Activated gamma-delta T cell (primary cell): ENCODE measurements at places on chromosomes 12 and 14.

DNA sequence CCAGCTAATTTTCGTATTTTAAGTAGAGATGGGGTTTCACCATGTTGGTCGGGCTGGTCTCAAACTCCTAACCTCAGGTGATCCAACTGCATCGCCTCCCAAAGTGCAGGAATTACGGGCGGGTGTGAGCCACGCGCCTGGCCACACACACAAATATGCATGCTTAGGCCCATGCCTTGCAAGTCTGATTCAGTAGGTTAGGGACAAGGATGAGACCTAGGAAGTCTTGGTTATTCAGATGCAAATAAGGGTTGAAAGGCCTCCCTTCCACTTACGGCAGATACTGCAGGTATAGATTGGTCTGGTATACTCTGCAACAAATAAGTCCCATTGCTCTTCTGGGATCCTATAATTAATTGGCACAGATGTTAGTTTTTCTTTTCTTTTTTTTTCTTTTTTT, 32.9 kb downstream of the TXNRD1 start:
- DNase-seq = no peak

GRCh38 chr12:113232089-113232839, 11.0 kb downstream of the TPCN1 start:
- DNase-seq = no peak

DNA sequence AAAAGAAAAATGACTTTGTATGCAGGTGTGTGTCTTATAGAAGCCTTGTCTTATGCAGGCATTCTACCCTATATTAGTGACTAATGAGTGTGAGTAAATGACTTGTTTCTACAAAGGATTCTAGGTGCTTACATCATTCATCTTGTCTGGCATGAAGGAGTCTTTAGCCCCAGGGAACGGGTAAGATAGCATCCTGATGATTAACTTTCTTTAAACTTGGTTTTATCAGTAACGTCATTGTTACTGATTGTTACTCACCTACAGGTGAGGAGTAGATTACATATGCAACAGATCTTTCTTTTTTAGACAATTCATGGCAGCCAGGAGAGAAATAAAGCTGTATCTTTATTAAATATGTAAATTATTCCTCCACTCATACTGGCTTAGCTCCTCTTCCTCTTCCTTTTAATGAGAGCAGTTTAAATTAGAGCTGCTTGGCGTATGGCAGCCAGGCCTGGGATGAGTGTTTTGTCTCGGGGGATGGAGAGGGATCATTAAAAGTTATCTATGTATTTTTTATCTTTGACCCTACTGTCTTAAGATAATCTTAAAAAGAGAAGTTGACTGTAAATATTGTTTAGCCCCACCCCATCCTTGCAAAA, 57.2 kb upstream of the ATP2A2 start:
- no peak for DNase-seq

- DNase-seq = no peak
Measured at GRCh38 chr14:32286602-32287001, 42.5 kb upstream of the AKAP6 start.

DNA sequence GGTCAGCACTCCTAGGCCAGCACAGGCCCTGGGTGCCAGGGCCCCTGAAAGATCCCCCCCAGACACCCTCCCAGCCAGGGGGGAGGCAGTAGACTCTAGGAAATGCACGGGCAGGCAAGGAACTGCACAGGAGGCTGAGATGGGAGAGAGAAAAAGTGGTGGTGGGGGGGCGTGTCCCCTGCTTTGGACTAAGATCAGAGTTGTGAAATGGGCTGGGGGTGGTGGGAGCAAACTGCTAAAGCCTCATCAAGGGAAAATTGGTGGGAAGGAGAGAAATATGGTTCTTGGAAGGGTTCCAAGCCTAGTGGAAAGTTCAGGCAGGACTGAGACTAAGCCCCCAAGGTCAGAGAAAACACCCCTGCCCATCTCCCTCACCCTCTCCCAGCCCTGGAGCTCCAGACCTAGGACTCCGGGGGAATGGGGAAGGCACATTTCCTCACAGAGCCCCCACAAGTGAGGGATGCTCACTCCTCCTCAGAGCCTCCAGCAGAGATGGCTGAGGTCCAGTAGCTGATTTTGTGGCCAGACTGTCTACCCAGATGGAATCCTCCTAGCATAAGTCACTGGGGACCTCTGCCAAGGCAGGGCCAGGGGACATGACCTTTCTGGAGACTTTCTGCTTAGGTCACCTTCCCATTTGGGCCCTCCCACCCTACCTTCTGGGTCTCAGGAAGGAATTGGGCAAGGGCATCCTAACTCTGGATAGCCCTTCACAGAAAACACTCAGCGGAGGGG, 29.8 kb downstream of the FIGNL2 start:
- DNase-seq = no peak

- DNase-seq = no peak
Measured at GRCh38 chr12:70784042-70784668, 136.4 kb downstream of the PTPRR start.

GRCh38 chr14:61659582-61659981, 35.7 kb upstream of the HIF1A start:
- DNase-seq = no peak
